Muscle of back (tissue), 13 donors: ENCODE measurements at places on chromosomes 12 and 14. TPM values are rescaled to one million over a fixed set of nuclear protein-coding genes. Genes with fewer than 3 reads are reported as not detected.

DNA sequence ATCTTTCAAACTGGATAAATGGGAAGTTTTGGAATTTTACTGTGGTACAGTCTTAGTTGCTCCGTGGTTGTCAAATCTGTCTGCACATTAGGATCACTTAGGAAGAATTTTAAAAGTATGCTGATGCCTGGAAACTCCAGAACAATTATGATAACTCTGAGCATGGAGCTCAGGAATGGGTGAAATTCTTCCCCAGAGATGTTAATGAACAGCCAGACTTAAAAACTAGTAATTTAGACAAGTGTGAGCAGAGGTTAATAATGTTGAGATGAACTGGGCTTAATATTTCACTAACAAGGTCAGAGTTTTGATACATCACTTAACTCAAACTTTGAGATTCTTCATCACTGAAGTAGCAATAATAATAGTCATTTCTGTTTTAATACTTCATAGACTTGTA is 94.5 kb downstream of the NTS start:
- no peak for DNase-seq

GRCh38 chr12:59665701-59666100 is 69.9 kb downstream of the SLC16A7 start:
- DNase-seq = no peak

DNA sequence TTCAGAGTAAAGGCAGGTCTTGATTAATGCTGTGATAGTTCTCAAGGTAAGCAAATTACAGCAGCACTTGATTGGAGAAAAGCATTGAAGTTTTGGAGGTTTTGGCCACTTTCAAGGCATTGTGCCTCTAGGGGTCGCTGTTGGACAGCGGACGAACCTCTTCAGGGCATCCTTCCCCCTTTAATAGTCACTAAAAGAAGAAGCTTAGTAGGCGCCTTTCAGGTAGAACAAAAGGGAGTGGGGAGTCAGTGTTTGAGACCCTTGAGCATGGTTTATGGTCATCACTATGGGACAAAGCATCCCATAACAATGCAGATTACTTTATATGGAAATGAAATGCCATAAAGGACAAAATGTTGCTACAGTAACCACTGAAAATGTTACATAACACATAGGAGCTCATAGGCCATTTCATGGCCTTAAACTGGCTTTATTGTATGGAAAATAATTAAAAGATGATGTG is 199.5 kb upstream of the DCN start:
- DNase-seq = peak; percentile 92

GRCh38 chr12:51419425-51420193 is 5.0 kb upstream of the SLC4A8 start:
- DNase-seq = no peak

GRCh38 chr14:35556548-35556947 is 22.6 kb downstream of the INSM2 start:
- DNase-seq = no peak

DNA sequence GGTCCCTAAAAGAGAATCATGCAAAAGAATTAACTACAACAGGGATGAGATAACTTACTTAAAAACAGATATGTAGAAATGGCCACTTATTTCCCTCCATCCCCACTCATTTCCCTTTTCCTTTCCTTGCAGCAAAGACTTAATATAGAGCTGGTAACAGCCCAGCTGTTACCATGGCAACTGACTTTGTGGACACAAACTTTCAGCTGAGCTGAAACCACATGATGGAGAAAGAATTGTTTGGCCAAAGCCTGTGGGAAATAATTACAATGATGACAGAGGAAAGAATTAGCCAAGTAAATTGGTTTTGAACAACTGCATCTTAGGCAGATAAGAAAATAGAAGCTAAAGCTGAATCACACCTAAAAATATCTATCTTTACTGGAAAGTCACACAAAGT is 364.9 kb downstream of the GALC start:
- DNase-seq = peak; percentile 96

DNA sequence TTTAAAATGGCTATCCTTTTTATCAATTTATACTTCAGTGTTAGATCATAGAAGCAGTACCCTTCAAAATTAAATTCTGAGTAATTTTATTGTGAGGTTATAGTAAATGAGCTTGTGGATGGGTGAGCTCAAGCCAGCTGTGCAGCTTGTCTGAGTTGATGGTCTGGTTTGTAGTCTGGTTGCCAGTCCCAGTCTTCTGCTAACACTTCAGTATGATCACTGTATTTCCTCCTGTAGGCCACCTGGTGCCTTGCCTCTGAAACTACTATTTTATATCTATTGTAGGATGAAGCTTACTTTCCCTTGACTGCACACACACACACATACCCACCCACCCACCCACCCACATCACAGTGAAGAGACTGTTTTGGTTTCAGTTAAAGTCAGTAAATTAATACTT is 496.4 kb downstream of the PCNX1 start:
- DNase-seq = no peak

DNA sequence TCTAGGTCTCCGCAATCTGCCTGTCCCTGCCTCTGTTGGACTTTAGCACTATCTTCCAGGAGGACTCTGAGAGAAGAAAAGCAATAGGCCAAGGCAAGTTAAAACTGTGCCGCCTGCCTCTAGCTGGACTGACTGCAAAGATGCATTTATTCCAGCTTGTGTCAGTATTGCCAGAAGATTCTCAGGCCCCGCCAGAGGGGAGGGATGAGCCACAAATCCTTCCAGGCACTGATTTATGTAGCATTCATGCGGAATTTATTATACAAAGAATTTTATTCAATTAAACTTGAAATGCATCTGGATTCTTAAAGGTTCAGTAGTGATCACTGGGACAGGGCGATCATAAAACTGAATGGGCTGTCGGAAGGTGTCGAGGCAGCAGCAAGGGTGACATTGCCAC is 19.8 kb downstream of the MMAB start:
- no peak for DNase-seq

GRCh38 chr12:129337413-129337812 is 484.1 kb downstream of the GLT1D1 start:
- no peak for DNase-seq

DNA sequence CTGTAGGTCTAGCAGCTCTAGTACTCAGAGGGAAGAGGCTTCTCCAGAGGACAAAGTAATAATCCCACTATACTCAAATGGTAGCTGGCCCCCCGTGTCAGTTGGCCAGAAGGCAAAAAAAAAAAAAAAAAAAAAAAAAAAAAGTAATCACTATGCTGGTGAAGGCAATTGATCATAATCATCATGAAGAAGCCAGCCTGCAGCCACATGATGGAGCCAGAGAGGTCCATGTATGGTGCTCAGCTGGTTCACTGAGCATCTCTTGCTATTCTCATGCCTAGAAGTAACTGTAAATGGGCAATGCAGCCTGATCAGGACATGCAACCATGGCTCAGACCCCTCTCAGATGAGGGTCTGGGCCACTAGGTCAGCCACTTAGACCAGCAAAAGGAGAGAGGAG is 378.8 kb downstream of the MED13L start:
- no peak for DNase-seq

DNA sequence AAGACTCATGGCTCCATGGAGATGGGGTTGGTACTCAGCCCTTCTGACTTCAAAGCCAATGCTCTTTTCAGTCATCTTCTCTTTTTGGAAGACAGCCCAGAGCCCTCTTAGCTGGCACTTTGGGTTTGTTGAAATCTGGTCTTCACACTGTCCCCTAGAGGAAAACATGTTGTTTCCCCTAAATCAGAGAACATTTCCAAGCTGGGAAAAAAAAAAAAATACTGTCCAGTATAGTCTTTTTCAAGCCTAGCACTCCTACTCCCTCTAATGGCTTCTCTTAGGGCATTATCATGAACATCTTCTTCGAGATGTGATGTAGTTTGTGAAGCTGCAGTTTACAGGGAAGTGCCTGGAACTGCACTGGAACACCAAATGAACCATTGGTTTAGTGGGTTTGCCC is 3.0 kb upstream of the ZC3H14 start:
- DNase-seq = peak; percentile 34

- DNase-seq = peak; percentile 49
Measured at GRCh38 chr14:72615451-72616121, 278.3 kb downstream of the DPF3 start.

DNA sequence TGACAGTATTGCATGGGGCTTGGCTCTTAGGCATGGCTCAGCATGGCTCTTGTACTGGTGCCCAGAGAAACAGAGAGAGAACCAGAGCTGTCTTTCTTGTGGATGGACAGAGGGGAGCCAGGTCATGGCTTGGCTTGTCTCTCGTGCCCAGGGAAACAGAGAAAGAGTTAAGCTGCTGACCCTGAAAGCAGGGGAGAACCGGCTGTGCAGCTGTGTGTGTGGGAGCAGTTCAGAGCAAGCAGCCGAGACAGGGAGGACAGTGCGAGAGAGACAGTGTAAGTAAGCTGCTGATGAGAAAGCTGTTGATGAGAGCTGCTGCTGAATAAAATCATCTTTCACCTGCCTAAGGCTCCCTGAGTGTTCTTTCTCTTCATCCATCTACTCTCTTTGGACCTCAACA is 61.3 kb upstream of the DDHD1 start:
- DNase-seq = no peak

DNA sequence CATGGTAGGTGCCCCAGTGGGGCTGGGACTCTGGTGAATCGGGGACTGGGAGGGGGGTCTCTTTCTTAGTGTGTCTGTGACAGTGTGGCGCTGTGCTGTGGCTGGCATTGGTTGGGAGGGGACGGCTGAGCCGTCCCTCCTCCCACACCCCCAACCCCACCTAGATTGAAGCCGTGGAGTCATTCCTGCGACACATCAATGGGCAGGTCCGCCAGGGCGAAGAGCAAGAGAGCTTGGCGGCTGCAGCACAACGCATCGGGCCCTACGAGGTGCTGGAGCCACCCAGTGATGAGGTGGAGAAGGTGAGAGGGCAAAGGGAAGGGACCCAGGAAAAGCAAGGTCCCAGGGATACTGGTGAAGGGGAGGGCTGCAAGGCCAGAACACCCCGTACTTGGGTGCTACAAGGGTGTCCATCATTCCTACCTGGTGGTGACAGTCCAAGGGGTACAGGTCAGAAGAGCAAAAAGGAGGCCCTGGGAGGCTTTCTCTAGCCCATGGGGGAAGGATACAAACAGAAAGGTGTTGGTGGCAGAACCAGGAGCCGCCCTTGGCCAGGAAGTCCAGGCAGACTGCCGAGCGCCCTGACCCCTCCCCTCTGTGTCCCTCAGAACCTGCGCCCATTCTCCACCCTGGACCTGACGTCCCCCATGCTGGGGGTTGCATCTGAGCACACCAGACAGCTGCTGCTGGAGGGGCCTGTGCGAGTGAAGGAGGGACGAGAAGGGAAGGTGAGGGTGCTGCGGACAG is 7.4 kb downstream of the PLEKHG6 start:
- no peak for DNase-seq

DNA sequence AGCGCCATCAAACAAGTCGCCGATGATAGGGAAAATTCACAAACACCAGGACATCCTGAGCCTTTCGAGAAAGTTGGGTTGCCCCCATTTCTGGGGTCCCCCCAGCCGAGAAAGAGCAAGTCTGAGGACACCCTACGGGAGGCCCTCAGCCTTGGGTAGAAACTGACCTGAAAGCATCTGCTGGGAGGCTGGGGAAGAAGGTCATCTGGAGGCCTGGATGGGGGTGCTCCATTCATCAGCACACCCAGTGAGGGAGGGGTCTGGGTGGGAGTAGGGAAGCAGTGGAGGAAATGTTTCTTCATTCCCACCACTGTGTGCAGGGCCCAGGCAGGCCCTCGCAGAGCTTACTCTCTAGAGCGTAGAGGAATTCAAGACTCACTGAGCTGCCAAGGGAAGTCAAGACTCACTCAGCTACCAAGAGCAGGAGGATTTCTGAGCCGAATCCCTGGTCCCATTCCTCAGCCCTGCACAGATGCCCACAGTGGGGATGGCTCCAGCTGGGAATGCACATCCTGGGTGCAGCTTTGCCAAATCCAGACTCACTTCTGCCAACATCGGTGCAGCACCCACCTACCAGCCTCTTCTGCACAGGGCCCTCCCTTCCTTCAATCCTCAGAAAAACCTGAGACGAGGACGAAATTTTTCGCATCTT is 38.1 kb downstream of the DIO3 start:
- DNase-seq = no peak

DNA sequence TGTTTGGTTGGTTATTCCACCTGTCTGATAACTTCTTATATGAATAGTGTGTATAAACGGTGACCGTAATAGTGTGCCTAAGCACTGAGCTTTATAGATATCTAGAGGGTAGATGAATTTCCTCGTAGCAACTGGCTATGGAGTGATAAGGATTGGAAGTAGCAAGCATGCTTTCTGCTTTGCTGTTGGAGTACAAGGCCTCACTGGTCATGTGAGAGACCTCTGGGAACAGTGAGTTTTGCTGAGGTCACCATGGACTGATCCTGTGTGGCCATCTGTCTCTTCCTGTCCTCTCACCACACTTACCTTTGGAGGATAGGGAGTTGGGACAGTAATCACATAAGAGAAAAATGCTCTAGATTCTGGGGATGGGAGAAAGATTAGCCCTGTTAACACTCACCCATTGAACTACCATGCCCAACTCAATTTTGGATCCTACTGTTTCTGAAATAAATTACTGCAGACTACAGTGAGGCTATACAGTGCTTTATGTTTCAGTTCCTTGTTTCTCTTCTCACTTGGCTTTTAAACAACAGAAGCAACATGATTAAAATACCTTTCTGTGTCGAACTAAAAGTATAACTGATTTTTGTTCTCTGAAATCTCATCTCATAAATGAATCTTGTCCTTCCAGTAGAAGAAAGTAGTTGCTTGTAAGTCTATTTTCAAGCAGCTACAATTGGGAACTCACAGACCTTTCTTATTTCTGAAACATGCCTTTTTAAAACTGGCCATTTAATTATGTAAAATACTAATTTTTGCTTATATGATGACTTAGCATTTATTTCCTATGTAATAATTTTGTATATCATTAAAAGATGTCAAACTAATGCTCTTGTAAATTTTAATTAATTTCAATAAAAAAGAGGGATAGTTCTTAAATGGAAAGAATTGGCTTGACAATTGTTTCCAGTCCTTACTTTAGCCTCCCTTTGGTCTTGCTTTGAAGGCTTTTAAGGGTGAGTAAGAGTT is 8.3 kb downstream of the TMX1 start:
- no peak for DNase-seq

GRCh38 chr12:49893753-49894750 is 9.6 kb downstream of the FAIM2 start:
- no peak for DNase-seq

DNA sequence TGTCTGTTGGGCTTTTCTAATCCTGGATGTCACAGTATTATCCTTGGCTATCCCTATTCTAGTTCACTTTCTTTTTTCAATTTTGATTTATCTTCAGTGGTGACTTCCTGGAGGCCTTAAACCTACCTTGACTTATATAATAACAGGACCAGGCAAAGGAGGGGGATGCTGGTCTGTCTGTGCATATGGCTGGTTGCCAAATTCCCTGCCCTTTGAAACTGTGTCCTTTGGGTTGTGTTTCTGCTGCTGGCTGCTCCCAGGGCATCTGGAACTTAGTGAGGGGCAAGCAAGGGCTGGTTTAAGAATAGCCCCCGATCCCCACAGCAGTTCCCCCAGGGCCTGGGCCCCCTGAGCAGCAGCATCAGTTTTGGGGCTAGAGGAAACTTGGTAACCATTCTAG is 96.0 kb upstream of the MAX start:
- DNase-seq = no peak

Gene RNASE11
- not detected for polyA plus RNA-seq

Gene GLI1
- 17.5 TPM for polyA plus RNA-seq

Gene CLEC7A
- polyA plus RNA-seq = 1.3 TPM

Gene PGF
- 33.7 TPM for polyA plus RNA-seq

Gene GPR162
- polyA plus RNA-seq = 27.6 TPM
